A549 treated with CpdA at 1 μM for 4 hours (cell line): ENCODE measurements at places on chromosomes 4 and X. TPM values are rescaled to one million over a fixed set of nuclear protein-coding genes. Genes with fewer than 3 reads are reported as not detected.

The CXorf65 gene
- not detected in 5 replicates for total RNA-seq

The USP17L24 gene
- total RNA-seq: not detected in 5 replicates

The MGARP gene
- 0.45 to 1.1 TPM (median 0.83 TPM) in 5 replicates for total RNA-seq

The GPM6B gene
- total RNA-seq: 0.05 TPM in 1 of 5 replicates, not detected in the others

The FGA gene
- 5.8 to 8.7 TPM (median 6.3 TPM) in 5 replicates for total RNA-seq

The AP1AR gene
- total RNA-seq: 12.0 to 18.5 TPM (median 13.0 TPM) in 5 replicates

The CA5B gene
- 1.9 to 2.9 TPM (median 2.4 TPM) in 5 replicates for total RNA-seq

The FHL1 gene
- total RNA-seq: 17.5 to 22.4 TPM (median 20.5 TPM) in 5 replicates

The SMIM10 gene
- total RNA-seq: 0.08 to 0.17 TPM (median 0.12 TPM) in 3 of 5 replicates, not detected in the others

The SPATA4 gene
- 0.18 to 0.78 TPM (median 0.20 TPM) in 3 of 5 replicates, not detected in the others for total RNA-seq

The CXCL10 gene
- total RNA-seq: 0.07 to 0.27 TPM (median 0.12 TPM) in 3 of 5 replicates, not detected in the others

The CHIC2 gene
- total RNA-seq: 5.7 to 10.4 TPM (median 9.2 TPM) in 5 replicates

The MAB21L2 gene
- total RNA-seq: not detected in 5 replicates

The ARMCX5 gene
- total RNA-seq: 7.5 to 13.8 TPM (median 9.2 TPM) in 5 replicates

The SPRY1 gene
- total RNA-seq: 0.43 to 0.88 TPM (median 0.55 TPM) in 5 replicates

The ERCC6L gene
- total RNA-seq: 11.5 to 17.5 TPM (median 12.8 TPM) in 5 replicates

The CITED1 gene
- total RNA-seq: 0.77 to 1.1 TPM (median 0.92 TPM) in 5 replicates

The ANOS1 gene
- 0.05 to 0.09 TPM (median 0.06 TPM) in 3 of 5 replicates, not detected in the others for total RNA-seq

The SOX3 gene
- total RNA-seq: not detected in 5 replicates

The RFC1 gene
- 17.3 to 26.9 TPM (median 19.2 TPM) in 5 replicates for total RNA-seq
